ENCODE measurements at places on chromosomes 7 and 10.

DNA sequence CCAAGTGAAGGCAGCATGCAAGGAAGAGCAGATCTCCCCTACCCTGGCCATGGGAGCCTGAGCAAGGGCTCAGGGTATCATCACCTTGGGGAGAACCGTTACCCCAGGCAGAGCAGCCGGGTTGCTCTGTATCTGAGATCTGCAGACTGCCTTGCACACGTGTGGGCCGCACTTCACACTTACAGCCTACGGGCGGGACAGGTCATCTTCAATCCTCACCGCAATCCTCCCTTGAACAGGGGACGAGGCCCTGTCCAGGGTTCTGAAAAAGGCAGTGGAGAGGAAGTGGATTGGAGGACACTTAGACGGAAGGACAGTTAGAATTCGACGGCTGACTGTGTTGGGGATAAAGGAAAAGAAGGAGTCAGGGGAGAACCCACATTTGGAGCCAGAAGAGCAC lies 51.4 kb downstream of the NPS start:
- DNase-seq = no peak

- no peak for DNase-seq
These were observed 458.9 kb downstream of the TYW1 start for GRCh38 chr7:67455508-67455907.

- no peak for DNase-seq
These were observed 279.4 kb upstream of the IMMP2L start for GRCh38 chr7:111841596-111842205.

DNA sequence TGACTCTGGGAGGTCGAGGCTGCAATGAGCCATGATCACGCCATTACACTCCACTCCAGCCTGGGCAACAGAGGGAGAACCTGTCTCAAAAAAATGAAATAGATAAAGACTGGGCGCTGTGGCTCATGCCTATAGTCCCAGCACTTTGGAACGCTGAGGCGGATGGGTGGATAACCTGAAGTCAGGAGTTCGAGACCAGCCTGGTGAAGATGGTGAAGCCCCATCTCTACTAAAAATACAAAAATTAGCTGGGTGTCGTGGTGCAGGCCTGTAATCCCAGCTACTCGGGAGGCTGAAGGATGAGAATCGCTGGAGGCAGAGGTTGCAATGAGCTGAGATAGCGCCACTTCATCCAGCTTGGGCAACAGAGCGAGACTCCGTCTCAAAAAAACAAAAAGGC lies 1.1 kb upstream of the DDX21 start:
- no peak for DNase-seq

- no peak for DNase-seq
These were observed 167.8 kb upstream of the IMMP2L start for GRCh38 chr7:111730057-111730456.

DNA sequence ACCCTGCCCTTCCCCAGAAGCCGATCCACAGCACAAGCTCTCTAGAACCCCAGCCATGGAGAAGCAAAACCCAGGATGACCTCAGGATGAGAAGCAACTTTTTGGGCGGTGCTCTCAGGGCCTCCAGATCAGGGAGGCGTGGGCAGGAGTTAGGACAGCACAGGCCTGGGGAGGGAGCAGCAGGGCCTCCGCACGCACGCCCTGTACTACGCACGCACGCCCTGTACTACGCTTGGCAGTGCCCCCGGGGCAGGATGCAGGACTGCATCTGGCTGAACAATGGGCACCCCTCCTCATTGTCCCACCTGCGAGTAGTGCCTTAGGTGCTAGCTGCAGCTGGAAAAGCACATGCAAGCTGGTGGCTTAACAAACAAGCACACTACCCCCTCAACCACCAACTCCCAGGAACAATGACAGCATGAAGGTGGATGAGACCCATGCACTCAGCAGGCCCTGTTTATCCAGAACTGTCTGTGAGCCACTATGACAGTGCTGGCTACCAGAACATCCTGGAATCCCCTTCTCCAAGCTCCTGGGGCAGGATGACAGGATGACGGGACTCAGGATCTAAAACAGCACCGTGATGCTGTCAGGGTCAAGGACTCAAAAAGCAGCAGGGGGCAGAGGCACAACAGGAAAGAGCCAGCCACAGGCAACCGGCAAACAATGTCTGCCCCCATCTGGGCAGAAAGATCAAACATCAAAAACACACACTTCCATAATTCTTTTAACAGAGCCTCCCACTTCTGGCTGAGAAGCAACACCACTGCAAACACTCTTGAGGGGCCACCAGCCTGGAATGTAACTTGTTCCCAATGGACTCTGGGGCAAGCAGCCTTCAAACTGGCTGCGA lies 11.8 kb downstream of the PODXL start:
- no peak for DNase-seq

- DNase-seq = no peak
These were observed 36.8 kb downstream of the COL28A1 start for GRCh38 chr7:7498856-7499255.

DNA sequence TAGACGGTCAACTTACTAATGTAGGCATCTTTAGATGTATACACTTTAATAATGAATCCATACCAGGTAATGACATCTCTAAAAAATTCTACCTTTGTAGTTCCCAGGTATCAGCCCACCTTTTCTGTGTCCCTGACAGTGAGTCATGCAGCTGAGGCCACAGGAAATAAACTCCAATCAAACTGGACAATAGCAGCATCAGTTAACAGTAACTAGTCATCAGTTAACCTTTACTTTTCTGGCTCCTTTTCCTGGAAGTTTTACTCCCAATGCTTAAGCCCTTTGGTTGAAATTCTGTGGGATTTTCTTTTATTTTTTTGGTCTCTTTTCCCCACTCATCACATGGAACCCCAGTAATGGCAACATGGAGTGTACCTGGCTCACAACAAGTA lies 617.6 kb downstream of the SORCS3 start:
- DNase-seq = no peak

DNA sequence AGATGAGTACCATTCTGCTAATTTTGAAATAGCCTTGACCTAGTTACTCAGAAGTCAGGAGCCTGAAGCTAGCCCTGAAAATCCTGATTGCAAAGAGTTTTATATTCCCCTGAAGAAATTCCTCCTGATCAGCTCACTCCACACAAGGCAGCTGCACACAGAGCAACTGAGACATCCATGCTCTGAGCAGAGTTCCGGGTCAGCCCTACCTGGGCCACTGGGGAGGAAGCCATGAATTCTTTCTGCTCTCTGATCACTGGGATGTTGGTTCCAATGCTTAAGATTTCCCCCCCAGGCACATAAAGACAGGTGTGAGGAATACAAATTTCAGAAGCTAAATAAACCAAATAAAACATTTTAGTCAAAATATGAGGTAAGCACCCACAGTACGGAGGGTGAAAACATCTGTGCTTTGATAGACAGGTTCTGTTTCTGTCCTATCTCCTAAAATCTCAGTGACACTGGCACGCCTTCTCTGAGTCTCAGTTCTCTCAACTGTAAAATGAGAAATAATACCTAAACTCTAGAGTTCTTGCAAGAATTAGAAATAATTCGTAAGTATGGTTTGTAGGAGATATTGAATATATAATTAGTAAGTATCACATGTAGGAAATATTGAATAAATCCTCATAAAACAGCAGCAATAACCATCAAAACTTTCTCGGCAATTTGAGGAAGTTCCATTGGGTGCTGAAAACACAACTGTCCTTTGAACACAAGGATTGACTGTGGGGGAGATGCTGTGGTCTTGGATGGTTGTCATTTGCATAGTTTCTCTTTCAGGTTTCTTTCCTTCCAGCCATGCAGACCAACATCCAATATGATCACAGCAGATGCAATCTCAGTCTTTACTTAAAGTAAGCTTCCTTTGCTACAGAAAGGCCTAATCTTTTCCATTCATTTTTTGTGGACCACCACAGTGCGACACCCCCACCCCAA lies 133.0 kb upstream of the TNS3 start:
- DNase-seq = no peak

DNA sequence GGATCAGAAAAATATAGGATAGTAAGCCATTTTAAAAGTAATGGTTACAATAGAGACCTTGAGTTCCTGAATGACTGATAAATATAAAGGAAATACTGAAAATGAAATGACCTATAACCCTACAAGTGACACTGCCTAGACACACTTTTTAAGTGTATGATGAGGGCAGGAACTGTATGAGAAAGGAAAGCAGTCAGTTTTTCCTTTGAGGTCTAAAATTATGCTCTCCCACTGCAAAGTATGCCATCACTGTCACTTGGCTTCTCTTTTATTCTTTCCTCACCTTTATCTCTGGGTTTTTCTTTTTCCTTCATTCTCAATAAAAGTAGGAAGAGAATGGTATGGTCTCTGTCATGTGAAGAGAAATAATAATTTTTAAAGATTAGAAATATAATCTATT lies 13.5 kb downstream of the REEP3 start:
- no peak for DNase-seq

DNA sequence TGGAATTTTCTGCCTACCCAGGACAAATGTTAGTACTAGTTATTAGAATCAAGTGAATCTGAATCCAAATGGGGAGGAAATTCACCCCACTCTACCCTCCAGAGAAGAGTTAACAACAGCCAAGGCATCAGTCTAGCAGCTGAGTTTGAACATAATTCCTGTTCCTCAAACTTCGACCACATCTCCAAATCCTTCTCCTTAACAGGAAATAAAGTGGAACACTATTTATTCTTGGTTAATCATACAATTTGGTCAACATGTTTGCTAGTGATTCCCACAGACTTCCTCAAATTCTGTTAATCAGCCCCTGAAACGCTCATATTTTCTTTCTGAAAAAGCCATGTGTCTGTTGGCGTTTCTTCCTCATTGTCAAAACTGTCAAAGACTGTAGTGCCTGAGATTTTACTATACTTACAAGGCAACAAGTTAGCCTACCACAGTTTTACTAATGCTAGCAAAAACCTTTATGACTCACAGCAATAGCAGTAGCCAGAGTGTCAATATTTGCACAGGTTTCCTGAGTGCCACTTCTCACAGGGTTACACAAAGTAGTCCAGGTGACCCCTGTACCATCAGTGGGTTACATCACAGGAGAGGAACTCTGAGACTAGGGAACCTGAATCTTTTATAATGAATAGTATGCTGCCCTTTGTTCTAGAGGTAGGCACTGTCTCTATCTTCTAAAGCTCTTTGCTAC lies 202.9 kb downstream of the GRM3 start:
- DNase-seq = no peak

GRCh38 chr7:30634193-30634626 lies 39.5 kb downstream of the GARS1 start:
- no peak for DNase-seq

- no peak for DNase-seq
These were observed 84.3 kb upstream of the SKAP2 start for GRCh38 chr7:26948617-26949118.

DNA sequence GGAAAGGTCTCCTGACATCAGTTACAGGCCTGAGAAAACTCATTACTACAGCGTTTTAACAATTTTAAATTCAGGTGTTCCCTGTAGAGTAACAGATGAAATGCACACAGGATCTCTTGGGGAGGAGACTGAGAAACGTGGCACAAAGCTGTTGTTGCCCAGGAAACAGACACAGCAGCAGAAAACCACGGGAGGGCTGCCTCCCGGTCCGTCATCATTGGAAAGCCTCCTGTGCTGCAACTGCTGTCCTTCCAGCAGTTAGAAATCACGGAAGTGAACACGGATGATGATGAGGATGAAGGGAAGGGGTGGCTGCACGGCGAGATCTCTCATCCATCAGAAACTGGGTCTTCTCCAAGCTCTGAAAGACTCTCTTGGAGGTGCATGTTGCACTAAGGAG lies 94.6 kb upstream of the RNF32 start:
- peak; percentile 34 for DNase-seq

- DNase-seq = no peak
These were observed 23.6 kb upstream of the SEMA4G start for GRCh38 chr10:100945754-100946153.

GRCh38 chr10:14570800-14571199 lies 203.9 kb downstream of the FAM107B start:
- no peak for DNase-seq

DNA sequence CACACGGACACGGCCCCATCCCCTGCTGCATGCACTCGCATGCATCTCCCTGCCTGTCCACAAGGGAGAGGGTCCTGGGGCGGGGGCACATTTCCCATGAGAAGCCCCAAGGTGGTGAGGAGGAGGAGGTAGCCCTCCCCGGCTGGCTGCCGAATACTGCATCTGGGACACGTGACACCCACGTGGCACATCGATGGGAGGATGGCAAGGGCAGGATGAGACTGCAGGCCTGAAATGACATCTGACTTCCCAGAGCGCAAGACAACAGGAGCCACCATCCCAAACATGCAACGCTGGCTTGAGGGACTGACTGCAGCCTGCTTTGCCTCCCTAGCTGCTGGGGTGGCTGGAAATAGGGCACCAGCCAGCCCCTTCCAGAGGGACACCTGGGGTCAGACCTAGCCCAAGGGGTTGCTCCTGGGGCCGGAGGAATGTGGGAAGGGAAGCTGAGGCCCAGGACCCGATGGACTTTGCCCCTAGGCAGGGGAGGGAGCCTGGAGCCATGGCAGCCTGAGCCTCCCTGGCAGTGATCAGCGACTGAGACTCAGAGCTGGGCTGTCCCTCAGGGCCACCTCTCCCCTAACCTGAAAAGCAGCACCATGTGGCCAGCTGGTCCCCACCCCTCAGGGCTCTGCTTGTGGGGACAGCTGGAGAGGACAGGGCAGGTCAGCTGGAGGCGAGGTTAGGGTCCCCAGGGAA lies 16.1 kb downstream of the BUD23 start:
- DNase-seq = no peak

DNA sequence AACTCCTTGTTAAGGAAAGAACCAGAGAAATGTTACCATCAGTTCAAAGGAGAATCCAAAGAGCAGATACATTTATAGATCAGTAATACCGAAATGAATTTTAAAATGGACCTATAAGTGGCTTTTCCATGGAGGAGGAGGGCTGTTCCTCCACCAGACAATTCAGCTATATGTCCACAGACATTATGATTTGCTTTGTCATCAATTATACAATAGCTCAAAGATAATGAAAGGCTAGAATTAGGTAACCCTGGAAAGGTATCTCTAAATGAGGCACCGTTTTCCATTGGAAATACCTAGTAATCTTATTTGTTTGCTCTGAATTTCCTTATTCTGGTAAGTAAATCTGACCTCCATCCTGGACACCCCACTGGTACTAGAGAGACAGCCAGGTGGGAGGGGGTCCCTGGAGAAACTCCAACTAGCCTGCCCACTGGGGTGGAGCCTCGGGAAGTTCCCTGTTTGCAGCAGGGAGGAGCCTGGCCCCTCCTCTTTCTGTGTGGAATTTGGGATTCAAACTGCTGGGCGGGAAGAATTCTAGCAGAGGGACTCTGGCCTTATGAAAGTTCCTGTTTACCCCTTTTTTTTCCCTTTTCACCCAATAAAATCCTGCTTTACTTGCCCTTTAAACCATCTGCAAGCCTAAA lies 218.0 kb downstream of the PHF14 start:
- no peak for DNase-seq

- DNase-seq = no peak
These were observed 25.3 kb upstream of the CUX1 start for GRCh38 chr7:101792051-101792681.

GRCh38 chr10:60224066-60224705 lies 165.5 kb downstream of the ANK3 start:
- no peak for DNase-seq

DNA sequence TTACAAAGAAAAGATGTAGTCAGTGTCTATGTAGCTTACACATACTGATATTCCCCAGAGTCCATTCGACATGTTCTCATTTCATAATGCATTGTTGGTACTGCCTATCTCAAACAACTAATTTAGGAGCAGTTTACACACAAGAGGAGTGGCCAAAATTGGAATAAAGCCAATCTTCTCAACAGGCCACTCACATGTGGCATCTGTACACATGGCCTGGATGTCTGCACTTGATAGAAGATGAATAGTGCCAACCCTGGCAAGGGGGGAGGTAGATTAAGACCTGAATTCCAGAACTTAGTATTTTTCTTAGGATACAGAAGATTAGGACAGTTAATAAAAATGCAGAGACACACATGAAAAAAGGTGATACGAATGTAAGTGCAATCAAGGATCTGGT lies 125.3 kb upstream of the STARD3NL start:
- DNase-seq = no peak
